G401 (cell line): ENCODE measurements at places on chromosomes 6 and 20.

GRCh38 chr20:1811621-1812498, 83.3 kb upstream of the SIRPA start:
- DNase-seq: no peak

- DNase-seq: no peak
These were observed 117.2 kb downstream of the IPCEF1 start for GRCh38 chr6:154239392-154239791.

- DNase-seq: no peak
These were observed 11.3 kb downstream of the ELMO2 start for GRCh38 chr20:46394872-46395760.

GRCh38 chr6:37758647-37759046, 60.9 kb upstream of the ZFAND3 start:
- DNase-seq: no peak

GRCh38 chr6:120871416-120872261, 462.6 kb downstream of the TBC1D32 start:
- no peak for DNase-seq

DNA sequence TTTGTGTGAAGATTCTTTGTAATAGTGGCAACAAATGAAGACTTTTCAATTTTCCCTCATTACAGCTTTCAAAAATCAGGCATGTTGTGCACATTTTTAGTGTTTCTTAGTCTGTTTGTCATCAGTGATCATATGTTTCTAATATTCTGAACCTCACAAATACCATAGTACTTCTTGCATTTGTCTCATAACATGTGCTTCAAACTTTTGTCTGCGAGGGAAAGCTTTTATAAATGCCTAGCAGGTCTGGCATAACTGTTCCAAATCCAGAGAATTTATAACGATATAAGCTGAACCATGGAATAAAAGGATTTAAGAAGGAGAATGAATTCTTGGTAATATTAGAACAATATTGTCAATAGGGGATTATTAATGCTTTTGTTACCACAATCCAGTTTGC, 670.2 kb downstream of the RFPL4B start:
- no peak for DNase-seq

GRCh38 chr6:138647006-138647405, 126.6 kb upstream of the CCDC28A start:
- peak; percentile 8 for DNase-seq

DNA sequence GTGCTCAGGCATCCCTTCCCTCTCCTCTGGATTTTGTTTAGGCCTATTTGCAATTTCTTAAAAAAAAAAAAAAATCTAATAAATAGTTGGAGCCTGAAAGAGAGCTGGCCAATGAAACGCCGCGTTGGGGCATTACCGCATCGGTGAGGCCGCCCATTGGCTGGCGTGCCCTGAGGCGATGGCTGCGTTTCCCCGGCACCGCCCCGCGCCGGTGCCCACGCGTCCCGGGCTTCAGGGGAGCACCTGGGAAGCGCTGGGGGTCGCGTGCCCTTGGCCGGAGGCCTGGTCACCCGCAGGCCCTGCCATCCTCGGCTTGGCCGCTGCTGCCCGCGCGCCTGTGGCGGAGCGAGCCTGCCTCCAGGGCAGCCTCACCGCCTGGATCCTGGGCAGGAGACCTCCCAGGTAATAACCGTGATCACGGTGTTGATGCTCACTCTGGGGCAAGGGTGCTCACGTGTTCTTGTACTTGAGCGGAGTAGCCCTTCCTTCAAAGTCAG, 155.4 kb downstream of the NRN1 start:
- DNase-seq: peak; percentile 84

DNA sequence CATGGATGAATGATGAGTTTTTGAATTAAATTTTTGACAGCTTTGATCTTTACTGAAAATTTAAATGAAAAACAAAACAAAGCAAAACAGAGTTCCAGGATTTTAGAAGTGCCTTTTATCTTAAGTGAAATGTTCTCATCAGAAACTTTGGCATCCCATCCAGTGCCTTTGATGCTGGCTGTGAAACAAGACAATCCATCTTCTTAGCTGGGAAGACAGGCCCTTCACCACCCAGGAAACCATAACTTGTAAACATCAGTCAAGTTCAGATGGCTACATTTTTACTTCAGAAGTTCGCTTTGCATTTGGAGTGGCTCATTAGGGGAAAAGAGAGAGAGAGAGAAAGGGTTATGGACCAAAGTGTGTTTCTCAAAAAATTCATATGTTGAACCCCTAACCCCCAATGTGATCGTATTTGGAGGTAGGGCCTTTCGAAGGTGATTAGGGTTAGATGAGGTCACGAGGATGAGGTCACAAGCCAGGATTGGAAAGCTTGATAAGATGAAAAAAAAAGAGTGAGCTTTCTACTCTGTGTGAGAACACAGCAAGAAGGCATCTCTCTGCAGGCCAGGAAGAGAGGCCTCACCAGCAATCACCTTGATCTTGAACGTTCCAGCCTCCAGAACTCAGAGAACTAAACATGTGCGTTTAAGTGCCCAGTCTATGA, 366.5 kb downstream of the PRKN start:
- no peak for DNase-seq

DNA sequence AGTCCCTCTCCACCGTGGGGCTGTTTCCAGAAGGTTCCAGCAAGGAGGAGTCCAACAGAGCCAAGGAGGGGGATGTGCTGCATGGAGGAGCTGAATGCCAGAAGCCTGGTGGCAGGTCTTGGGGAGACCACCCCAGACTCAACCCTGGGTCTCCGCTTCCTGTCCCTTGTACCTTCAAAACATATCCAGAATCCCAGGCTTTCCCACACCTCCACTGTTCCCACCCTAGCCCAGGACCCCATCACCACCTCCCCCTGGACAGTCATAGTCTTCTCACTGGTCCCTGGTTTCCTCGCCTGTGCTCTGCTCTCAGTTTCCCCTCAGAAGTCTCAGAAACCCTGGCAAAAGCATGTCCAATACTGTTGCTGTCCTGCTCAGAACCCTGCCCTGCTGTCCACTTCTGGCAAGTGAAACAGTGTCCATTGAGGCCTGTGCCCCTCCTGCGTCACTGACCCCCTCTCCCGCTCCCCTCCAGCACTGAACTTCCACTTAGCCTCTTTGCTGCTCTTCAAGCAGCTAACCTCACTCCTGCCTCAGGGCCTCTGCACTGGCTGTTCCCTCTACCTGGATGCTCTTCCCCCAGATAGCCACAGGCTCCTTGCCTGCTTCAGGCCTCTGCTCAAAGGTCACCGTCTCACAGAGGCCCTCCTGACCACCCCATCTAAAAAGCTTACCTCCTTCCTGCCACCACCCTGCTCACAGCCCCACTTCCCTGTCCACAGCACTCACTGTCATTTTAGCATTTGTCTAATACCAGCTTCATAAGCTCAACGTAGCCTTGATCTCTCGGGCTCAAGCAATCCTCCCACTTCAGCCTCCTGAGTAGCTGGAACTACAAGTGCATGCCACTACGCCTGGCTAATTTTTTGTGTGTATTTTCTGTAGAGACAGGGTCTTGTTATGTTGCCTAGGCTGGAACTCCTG, 169.2 kb downstream of the GRM4 start:
- no peak for DNase-seq

DNA sequence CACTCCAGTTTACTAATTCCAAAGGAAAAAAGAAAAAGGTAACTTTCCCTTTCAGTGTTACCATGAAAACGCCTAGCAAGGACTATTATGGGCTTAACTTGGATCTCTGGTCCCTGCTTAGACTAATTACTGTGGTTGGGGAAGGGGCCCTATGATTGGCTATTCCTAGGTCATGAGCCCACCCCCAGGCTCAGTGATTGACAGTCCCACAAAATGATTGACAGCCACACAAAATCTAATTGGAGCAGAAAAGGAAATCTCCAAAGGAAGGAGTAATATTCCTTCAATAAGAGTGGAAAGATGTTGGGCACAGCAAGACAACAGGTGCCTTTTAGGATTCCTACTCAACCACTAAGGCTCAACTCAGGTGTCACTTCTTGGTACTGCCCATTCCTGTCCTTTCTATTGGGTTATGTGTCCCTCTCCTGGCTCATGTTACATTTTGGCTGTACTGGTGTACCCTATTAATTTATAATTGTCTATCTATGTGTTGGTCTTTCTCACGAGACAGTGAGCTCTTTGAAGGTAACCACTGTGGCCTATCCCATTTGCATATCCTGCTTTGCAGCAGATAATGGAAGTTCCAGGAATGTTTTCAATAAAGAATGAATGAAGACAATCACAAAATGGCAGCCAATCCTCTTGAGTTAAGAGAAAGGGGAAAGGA, 5.5 kb upstream of the UTRN start:
- DNase-seq: no peak

GRCh38 chr6:10964684-10965083, 77.8 kb downstream of the SYCP2L start:
- DNase-seq: no peak

DNA sequence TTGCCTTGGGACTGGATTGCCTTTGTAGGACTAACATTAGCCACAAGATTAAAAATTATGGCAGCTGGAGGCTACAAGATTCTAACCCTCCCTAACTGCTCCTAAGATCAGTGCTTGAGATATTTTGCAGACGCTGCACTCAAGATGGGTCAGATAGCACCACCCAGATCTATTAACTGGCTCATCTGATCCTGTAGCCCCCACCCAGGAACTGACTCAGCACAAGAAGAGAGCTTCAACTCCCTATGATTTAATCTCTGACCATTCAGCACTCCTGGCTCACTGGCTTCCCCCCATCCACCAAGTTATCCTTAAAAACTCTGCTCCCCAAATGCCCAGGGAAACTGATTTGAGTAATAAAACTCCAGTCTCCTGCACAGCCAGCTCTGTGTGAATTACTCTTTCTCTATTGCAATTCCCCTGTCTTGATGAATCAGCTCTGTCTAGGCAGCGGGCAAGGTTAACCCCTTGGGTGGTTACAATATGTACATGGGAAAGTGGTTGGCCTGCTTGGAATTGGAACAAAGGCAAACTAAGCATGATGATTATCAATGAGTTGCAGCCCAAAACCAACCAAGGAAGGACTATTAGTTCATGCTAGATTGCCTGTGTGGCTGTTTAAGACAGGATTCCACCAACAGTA, 111.3 kb downstream of the OR2B2 start:
- no peak for DNase-seq

DNA sequence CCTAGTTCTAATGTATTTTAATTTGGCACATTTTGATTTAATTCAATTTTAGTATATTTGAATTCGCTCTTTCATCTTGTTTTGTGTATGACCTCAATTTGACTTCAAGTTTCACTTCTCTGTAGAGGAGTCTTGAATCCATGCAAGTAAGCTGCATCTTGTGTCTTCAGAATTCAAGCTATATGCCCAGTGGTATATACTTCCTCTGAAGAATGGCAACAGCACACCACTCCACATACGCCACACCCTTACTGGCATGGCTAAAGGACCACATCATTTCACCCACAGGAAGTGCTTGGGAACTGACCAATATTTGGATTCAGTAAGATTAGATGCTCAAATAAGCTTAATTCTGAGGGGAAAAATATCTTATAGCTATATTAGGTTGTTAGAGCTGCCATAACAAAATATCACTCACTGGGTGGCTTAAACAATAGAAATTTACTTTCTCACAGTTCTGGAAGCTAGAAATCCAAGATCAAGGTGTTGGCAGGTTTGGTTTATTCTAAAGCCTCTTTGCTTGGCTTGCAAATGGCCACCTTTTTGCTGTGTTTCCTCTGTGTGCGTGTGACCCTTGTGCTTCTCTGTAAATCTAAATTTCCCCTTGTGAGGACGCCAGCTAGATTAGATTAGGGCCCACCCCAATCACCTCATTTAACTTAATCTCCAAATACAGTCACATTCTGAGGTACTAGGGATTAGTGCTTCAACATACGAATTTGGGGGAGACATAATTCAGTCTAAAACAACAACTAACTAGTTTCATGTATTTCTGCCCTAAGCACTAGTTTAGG, 2.8 kb upstream of the ASF1A start:
- DNase-seq: no peak

GRCh38 chr20:46826343-46826984, 68.2 kb upstream of the EYA2 start:
- no peak for DNase-seq

DNA sequence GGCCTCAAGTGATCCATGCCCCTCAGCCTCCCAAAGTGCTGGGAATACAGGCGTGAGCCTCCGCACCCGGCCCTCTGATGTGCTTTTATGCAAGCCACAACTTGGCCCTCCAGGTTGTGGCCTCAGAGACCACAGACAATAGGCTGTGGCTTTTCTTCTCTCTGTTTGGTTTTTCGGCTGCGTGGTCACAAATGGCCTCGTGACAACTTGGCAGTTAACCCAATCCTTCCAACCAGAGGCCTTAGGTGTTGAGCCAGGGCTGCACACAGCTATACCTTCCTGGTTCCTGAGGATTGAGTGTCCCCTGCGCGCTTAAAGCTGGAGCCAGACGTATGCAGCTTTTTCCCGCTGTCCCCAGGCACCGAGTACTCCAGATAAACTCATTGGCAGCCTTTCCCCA, 6.3 kb upstream of the TGM3 start:
- DNase-seq: no peak

DNA sequence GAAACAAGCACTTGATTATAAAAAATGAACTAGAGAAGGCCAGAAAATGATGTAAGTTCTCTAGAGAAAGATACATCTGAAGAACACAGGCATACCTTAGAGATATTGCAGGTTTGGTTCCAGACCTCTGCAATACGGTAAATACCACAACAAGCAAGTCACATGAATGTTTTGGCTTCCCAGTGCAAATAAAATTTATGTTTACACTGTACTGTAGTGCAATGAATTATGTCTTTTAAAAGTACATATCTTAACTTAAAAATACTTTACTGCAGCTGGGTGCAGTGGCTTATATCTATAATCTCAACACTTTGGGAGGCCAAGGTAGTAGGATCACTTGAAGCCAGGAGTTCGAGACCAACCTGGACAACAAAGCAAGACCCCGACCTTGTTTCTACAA, 10.9 kb upstream of the KIAA1586 start:
- no peak for DNase-seq

- DNase-seq: peak; percentile 18
These were observed 56.4 kb downstream of the NRN1 start for GRCh38 chr6:5950361-5950785.

DNA sequence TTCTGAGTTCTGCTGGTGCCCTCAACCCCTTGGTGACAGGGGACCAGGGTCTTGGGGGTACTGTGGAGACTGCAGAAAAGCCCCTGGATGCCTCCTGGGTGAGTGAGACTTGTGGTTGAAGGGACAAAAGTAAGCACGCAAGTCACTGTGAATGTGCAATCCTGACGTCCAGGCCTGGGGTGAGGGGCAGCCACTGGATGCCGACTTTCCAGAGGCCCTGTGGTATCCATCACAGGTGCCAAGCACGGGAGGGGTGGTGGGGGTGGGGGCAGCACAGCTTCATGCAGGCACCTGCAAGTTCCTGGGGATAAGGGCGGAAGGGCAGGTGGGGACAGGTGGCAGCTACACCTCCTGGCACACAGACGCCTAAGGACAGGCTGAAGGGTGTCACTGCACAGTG, 20.1 kb upstream of the UBE2V1 start:
- DNase-seq: no peak

- no peak for DNase-seq
These were observed 2.2 kb downstream of the PHACTR3 start for GRCh38 chr20:59606566-59606965.

DNA sequence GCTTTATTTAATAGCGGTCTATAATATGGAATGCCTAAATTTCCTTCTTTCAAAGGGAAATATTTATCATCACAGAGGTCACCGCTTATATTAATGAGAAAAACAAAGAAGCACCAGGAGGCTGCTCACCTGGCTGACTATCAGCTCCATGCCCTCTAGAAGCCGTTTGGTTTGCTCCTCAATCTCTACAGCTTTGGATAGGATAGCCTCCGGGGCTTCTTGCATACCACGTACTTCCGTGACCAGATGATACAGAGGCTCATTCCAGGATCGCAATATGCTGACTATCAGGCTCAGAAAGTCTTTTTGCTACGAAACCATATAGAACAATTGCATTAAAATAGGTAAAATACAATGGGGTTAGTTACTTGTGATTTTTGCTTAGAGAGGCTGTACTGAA, 6.8 kb downstream of the PRL start:
- no peak for DNase-seq

GRCh38 chr6:89997456-89998445, 103.5 kb downstream of the GJA10 start:
- peak; percentile 61 for DNase-seq
